ENCODE measurements at places on chromosomes 12 and 14. TPM values are rescaled to one million over a fixed set of nuclear protein-coding genes. Genes with fewer than 3 reads are reported as not detected.
A peak's percentile ranks its signal among the peaks of the same experiment; 100 is the strongest.

Gene CISTR
- total RNA-seq, result not detected

DNA sequence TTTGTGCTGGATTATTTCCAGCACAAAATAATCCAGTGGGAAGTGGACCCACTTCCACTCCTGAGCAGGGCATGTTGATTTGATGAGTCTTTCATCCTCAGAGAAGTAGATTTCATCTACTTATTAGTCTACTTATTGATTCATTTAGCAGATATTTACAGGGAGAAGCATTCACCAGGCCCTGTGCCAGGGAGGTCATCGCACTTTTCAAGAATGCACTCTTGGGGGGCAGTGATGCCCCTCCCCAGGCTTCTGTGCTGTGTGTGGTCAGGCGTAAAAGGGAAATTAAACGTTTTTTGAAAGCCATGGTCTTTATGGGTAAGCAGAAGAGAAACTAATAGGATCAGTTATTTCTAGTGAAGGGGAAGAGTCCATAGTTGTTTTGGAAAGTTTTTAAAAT, 610.7 kb upstream of the TMEM132C start:
- no peak for DNase-seq

DNA sequence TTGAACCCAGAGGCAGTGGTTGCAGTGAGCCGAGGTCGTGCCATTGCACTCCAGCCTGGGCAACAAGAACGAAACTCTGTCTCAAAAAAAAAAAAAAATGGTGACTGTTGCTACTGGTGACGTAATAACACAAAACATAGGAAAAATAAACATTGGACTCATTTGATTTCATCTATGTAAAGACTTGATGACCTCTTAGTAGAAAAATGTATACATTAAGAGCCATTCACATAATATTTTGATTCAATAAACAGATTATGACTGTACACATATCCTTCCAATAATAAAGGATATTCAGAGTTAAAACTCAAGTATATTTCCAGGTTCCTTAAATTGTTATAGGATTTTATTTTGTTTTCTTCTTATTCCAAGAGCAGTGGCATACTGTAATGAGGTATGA, 65.7 kb upstream of the AEBP2 start:
- DNase-seq, result no peak

Gene CLEC4A
- 2.7 TPM for total RNA-seq

- DNase-seq, result no peak
These were observed 161.2 kb downstream of the RERGL start for GRCh38 chr12:17928708-17929366.

DNA sequence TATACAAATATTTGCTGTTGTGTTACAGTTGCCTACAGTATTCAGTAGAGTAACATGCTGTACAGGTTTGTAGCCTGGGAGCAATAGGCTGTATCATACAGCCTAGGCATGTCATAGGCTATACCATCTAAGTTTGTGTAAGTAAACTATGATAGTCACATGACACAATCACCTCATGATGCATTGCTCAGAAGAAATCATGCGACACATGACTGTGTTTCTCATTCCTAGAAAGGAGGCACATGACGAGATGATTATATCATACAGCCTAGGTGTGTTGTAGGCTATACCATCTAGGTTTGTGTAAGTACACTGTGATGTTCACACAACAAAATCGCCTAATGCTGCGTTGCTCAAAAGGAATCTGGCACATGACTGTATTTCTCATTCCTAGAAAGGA, 31.9 kb downstream of the NOPCHAP1 start:
- DNase-seq, result no peak

DNA sequence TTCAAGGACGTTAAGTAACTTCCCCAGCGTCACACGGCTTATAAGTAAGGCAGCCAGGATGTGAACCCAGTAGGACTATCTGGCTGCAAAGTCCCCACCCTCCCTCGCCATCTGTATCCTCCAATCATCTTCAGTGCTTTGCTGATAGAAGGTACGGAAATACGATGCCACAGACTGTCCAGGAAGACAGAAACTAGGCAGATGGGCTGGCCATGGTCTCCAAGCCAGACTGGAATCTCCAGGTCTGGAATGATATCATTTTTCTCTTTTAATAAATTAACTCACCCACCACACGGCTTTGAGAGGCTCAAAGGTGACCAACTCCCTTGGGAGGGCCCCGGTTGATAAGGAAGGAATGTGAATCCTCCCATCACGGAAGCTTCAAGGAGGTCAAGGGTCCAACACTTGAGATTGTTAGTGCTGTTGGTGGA, 16.3 kb upstream of the BDKRB1 start:
- DNase-seq, result no peak

- DNase-seq, result no peak
These were observed 18.0 kb downstream of the MAP1LC3B2 start for GRCh38 chr12:116577154-116577561.

Gene TMPRSS12
- total RNA-seq, result not detected

- DNase-seq, result no peak
These were observed 677 bp downstream of the C12orf75 start for GRCh38 chr12:105330931-105331804.

Gene OVCH1
- total RNA-seq, result not detected

DNA sequence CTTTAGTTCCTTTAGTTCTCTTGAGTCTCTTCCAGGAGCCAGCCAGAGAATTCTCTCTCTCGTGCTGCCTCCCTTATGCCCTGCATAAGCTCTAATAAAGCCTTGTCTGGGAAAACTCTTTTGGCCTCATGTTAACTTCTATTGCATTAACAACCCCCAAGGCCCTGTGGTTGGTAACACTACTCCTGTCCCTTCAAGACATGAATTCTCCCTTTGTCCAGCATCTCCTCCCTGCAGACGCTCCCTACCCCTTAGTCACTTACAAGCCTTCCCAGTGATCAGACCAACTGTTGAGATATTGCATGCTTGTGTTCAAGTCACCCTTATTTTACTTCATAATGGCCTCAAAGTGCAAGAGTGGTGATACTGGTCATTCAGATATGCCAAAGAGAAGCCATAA, 12.1 kb downstream of the LTBR start:
- no peak for DNase-seq

- DNase-seq, result peak; percentile 63
These were observed 23.1 kb upstream of the LRTM2 start for GRCh38 chr12:1797011-1797901.

Gene GPHB5
- total RNA-seq, result not detected

- DNase-seq, result no peak
These were observed 12.2 kb downstream of the MMP14 start for GRCh38 chr14:22848351-22849164.

DNA sequence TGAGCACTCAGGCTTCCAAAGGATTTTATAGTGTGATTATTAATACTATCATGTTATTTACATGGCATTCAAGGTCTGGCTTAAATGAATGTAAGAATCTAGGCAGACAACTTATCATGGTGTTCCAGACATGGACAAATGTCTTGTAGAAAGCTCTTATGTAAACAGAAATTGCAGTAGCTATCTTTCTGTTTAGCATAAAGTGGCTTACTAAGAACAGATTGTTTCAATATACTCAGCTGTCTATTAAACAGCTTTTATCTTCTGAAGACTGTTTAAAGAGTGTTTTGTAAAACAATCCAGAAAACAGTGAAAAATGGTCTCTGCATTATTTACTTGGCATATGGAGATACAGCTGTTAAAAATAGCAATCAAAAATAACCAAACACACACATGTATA, 1061.8 kb upstream of the SEL1L start:
- no peak for DNase-seq

All from T-helper 17 cell (primary cell).